NCI-H446 (cell line): ENCODE measurements at places on chromosomes 11 and 22.

DNA sequence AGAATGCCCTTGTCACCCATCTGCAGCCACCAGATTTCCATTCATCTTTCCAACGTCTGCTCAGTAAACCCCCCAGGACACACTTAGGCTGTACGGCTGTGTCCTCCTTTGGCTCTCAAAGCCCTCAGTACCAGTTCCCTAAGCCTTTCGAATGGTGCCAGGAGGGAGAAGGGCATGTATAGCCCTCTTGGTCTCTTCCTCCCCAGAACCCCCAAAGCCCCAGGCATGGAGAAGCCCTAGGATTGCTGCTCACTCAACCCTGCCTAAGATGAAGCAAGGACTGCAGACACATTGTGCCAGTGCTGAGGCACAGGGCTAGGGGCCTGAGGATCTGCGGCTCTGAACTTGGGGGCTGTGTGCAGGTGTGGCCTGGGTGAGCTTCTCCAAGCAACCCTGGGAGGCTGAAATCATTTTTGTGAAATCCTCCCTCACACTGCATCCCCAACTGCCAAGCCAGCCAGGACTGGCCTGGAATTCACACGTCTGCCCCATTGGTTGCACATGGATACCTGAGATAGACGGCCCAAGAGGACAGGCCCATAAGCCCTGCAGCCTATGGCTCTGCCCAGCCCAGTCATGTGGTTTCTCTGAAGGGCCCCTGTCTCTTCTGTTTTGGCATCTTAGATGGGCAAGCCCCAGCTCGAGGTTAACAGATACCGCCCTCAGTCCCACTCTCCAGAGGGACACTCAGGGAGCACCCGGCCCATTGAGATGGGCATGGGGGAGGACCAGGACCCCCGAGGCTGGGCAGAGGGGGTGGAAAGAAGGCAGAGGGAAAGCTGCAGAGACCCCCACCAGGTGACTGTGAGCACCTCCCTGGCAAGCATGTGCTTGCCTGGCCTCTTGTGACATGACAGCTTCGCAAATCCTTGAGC lies 34.0 kb downstream of the KCNQ1OT1 start:
- no peak for DNase-seq

DNA sequence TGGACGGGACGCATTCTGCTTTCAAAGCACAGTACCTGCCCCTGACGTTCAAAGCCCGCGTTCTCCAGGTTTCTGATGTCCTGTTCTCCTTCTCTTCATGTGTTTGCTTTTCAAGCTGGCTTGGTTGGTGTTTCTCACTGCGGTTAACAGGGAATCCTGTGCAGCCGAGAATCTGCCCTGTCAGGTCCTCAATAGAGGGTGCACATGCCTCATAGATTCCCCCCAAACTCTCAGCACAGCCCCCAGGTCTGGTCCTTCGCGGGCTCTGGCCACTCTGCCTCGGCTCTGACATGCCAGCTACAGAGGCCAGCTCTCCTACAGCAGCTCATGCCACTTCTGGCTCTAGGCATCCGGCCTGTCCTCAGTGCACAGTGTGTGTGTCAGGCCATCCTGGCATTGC lies 1343.8 kb downstream of the TBC1D22A start:
- DNase-seq = no peak

GRCh38 chr11:66004186-66004585 lies 1.9 kb downstream of the BANF1 start:
- no peak for DNase-seq

GRCh38 chr11:45512471-45513148 lies 152.8 kb downstream of the CHST1 start:
- DNase-seq = peak; percentile 52

- no peak for DNase-seq
Observed at GRCh38 chr11:19216021-19216420, 14.2 kb upstream of the CSRP3 start.

DNA sequence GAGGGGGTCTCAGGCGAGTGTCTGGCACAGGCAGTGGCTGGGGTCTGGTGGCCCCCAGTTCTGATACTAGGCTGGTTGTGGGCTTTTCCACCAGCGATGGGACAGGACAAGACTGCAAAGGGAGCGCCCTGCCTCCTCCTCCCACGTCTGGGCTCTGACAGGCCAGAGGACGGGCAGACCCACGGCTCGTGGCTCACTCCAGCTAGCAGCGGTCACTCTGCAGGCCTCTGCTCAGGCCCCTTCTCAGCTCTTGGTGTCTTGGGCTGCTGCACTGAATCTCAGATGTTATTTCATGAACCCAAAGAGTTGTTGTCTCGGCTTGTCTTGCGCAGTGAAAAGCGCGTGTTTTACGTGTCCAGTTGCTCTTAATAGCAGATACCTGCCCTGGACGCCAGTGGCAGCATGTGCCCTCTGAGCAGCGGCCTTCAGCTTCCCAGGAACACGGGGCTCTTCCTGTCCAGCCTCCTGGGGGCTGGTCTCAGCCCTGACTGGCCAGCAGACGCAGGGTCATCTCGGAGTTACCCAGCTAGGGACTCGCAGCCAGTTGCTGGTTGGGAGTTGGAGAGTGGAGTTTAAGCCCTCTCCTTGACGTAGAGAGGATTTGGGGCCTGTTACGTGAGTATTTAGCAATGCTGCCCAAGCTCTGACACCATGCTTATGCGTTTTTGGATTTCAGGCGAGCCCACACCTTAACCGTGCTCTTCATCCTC lies 9.6 kb downstream of the PTDSS2 start:
- DNase-seq = no peak

DNA sequence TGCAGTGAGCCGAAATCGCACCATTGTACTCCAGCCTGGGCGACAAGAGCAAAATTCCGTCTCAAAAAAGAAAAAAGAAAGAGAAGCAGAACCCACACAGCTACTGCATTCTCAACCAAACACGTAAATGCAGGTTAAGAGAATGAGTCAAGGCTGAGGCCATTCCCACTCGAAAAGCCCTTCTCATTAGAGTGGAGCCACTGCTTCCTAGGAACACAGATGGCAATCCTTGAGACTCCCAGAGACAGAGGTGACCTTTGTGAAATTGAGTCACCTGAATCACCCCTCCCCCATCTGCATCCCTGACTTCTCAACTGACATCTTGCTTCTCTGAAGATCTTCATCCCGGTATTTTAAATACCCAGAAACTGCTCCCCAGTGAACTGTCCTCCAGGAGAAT lies 8.2 kb downstream of the PACSIN2 start:
- no peak for DNase-seq

DNA sequence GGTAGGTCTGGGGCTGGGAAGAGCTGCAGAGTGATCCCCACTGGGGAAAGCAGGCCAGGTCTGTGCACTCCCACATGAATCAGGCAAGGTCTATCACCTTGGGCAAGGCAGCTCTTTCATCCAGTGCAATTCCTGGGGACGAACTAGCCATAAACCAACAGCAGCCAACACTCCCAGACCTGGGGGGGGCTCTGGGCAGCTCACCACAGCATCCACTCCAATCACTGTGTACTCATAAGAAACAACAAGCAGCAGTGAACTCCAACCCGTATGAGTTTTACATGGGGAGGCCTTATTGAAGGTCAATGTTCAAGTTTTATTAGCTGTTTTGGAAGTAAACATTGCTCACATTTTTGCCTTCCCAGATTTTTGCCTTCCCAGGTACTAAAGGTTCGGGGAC lies 157.4 kb upstream of the NAV2 start:
- no peak for DNase-seq

GRCh38 chr11:110584150-110584549 lies 128.1 kb downstream of the ARHGAP20 start:
- no peak for DNase-seq

GRCh38 chr22:30402028-30402765 lies 5.4 kb downstream of the SEC14L2 start:
- DNase-seq = no peak

DNA sequence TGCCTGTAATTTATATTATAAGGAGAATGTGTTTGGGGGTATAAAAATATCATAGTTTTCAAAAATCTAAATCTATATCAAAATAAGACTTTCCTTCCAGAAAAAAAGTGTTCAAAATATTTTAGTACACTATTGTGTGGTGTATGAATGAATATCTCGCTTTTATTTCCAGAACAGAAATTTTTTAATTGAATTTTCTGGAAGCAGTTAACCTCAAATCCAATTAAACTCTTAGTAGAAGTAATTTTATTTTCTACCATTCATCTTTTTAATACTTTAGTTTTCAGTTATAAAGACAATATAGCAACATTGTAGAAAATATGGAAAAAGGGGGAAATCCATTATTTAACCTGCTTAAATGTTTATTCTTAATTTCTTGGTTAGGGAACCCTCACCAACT lies 58.7 kb downstream of the ACER3 start:
- no peak for DNase-seq

GRCh38 chr11:1796413-1797011 lies 32.8 kb upstream of the CTSD start:
- no peak for DNase-seq

- DNase-seq = no peak
Observed at GRCh38 chr11:68373815-68374501, 61.6 kb downstream of the LRP5 start.

DNA sequence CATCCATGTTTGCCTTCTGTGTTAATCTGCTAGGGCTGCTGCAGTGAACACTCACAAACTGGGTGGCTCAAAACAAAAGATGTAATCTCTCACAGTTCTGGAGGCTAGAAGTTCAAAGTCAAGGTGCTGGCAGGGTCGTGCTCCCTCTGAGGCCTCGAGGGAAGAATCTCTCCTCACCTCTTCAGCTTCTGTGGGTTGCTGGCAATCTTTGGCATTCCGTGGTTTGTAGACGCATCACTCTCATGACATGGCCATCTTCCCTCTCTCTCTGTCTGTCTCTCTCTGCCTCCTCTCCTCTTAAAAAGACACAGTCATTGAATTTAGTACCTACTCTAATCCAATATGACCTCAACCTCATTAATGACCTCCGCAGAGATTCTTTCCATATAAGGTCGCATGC lies 78.8 kb downstream of the TSPAN18 start:
- no peak for DNase-seq

- no peak for DNase-seq
Observed at GRCh38 chr11:78201096-78201818, 12.5 kb downstream of the USP35 start.

- peak; percentile 45 for DNase-seq
Observed at GRCh38 chr11:20671856-20672546, 2.6 kb downstream of the NELL1 start.

- DNase-seq = no peak
Observed at GRCh38 chr22:32607086-32607485, 132.5 kb downstream of the FBXO7 start.

GRCh38 chr11:68677432-68677831 lies 6.9 kb upstream of the GAL start:
- peak; percentile 25 for DNase-seq

- DNase-seq = peak; percentile 23
Observed at GRCh38 chr11:107598225-107599139, 7.5 kb downstream of the ELMOD1 start.

DNA sequence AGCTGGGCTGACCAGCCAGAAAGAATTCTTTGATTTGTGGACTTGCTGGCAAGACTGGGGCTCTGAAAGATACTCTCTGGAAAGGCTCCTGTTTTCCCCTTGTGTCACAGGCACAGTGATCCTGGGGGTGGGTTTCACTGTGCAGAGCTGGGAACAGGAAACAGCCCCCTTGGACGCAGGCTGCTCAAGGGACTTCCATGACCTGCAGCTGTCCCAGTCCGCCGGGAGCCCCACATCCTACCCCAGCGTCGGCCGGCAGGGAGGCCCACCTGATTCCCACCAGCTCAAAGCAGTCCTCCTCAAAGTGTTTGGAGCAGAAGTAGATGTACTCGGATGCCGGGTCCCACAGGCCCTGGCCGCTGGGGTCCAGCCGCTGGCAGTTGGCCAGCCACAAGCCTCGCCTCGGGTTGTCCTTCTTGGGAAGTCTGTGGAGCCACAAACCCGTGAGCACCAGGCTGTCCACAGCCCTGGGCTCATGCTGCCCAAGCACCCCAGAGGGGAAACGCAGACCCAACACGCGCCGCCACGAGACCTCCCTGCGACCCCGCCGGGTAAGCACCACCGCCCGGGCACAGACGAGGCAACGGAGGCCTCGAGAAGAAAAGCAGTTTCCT lies 824 bp downstream of the THAP7 start:
- no peak for DNase-seq

GRCh38 chr11:8823174-8823742 lies 87.7 kb upstream of the AKIP1 start:
- no peak for DNase-seq

DNA sequence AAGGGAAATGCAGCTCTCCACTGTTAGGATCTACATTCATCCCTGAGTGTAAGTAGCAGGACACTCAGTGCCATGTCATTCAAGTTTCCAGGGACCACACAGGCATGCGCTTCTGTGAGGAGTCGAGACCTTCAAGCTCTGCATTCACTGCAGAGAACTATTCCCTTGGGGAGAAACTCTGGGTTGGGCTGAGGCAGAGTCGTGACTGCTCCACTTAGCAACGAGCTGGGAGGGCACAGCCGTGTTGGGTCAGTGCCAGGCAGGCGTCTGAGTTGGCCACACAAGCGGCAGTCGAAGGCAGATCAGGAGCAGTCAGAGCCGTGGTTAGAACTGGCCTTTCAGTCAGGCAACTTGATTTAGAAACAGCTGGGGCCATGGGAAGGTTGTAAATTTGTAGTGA lies 14.7 kb downstream of the MPEG1 start:
- peak; percentile 60 for DNase-seq

- DNase-seq = no peak
Observed at GRCh38 chr22:49026494-49027367, 800.9 kb downstream of the BRD1 start.

GRCh38 chr11:85133636-85134035 lies 493.5 kb downstream of the DLG2 start:
- DNase-seq = no peak

DNA sequence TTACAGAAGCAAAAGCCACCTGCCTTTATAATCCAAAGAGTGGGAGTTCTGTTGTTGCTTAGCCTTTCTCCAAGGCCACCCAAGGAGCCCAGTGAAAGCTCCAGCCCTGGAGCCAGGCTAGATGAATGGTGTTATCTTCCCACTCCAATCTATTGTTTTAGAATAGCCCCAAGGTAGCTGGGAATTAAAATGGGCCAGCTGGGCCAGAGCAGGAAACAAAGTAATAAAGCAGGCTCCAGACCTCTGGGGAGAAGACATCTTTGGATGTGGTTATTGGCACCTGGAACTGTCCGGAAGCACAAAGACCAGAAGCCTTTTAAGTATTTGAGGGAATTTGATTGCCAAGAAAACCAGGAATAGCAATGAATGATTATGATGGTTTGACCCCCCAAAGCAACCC lies 8.8 kb downstream of the C11orf96 start:
- DNase-seq = no peak
